ENCODE measurements at places on chromosomes 7 and 10.
A peak's percentile ranks its signal among the peaks of the same experiment; 100 is the strongest.

- no peak for DNase-seq
Measured at GRCh38 chr10:126059076-126059826, 162.9 kb downstream of the FANK1 start.

DNA sequence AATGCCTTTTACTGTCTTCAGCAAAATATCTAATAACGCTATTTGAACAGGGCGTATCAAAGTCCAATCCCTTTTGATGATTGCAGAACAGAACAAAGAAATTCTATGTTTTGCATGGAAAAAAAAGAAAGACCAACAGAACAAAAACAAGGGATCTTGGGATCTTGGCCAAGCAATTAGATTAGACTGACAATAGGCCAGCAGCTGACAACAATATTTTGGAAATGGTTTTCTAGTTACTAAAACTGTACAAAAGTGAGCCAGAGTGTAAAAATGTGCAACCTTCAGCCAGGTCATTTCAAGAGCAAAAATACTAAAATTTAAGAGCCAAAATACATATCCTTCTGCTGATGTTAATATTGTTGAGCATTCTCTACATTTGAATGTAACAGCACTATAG is 716.5 kb upstream of the KCND2 start:
- no peak for DNase-seq

DNA sequence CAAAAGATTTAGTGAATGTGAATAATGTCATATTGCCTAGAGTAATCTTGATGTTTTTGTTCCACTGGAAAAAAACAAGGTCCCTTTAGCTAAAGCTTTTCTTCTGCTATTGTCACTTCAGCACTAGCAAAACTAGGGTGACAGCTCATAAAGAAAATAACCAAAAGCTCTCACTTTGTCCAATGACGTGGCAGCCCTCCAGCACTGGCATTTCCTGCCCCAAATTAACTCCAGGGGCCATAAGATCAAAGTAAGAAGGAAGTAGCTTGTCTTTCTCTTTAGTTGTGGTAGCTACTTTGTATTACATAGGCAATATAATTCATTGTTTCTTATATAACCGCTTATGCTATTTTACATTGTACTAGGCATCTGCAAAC is 47.3 kb downstream of the LRRN3 start:
- DNase-seq, result peak; percentile 61

DNA sequence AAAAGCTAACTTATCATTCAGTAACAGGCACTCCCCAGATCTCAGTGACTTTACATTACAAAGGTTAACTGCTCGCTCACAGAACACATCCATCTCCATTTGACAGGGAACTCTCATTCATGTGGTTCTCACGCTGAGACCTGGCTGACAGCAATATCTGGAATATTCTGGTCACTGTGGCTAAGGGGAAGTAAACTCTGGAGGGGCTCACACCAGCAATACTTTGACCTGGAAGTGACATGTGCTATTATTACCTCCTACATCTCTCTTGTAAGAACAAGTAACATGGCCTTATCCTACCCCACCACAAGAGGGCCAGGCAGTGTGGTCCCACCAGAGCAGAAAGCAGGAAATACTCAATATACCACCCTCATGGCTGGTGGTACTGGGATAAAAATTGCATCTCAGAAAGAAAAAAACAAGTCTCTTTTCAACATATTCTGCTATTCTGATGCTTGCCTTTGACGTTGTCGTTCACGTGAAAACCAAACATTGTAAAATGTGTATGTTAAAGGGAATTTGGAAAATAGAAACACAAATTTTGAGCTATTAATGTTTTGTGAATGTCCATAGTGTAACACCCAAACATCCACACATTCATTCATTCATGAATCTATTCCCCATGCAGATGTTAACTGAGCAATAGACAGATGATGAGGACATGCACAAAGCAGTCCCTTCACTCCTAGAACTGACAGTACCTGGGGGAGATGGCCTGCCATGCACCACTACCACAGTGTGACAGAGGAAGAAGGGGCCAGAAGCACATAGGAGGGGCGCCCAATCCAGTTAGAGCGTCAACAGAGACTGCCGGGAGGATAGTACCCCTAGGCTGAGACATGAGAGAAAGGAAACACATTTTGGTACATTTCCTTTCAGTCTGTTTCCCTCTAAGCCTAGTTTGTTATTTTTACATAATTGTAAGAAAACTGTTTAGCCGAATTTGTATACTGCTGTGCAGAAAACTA is 166.0 kb upstream of the SP4 start:
- DNase-seq, result peak; percentile 63

DNA sequence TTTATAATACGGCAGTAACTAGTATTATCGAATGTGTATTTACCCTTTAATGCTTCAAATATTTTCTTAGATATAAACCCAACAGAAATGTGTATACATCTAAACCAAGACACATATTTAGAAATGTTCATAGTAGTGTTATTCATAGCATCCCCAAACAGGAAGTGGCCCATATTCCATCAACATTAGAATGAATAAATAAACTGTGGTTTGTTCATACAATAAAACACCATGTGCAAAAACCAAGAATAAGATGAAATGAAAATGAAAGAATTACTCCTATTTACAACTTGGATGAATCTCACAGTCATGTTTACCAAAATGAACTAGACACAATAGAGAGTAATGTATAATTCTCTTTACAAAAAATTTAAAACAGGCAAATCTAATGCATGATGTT is 9.2 kb upstream of the CAV2 start:
- no peak for DNase-seq

- no peak for DNase-seq
Measured at GRCh38 chr7:46776790-46777189, 805.1 kb downstream of the TNS3 start.

- DNase-seq, result no peak
Measured at GRCh38 chr10:51918440-51918839, 219.0 kb upstream of the CSTF2T start.

DNA sequence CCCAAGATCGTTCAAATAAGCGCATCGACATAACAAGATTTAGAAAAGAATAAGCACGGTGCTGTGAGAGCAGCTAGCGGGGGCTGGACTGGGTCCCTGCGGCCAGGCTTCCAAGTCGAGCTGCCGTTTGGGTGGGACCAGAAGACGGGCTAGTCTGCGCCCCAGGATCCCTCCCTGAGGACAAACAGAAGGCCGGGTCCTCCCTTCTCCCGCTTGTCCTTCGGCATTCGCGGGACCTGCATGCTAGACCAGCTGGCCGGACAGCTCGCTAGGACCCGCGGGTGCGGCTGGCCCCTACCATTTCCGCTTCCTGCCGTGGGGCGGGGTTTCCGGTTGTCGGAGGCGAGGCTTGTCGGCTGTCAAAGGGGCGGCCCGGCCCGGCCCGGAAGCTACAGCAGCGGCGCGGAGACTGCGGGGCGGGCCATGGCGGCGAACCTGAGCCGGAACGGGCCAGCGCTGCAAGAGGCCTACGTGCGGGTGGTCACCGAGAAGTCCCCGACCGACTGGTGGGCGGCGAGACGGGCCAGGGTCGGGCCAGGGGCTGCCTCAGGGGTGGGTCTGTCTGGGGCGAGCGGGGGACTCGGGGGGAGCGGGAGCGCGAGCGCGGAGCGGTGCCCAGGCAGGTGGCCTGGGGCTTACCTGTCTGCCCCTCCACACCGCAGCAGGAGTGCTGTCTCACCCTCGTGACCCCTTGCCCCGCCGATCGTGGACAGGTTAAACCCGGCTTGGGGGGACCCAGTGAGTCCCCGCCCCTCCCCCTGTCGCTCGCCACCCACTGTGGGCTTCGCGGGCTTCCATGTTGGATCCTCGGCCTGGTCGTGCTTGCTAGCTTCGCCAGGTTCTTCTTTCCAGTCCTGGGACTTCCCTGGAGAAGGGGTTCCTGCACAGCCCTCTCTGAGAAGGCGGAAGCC is at the start of gene DBNL:
TSS of gene DBNL (plus strand) at position 388 of the 911 bp plus-strand sequence. CDS start at position 424, 36 bp downstream.
- DNase-seq, result peak; percentile 87

DNA sequence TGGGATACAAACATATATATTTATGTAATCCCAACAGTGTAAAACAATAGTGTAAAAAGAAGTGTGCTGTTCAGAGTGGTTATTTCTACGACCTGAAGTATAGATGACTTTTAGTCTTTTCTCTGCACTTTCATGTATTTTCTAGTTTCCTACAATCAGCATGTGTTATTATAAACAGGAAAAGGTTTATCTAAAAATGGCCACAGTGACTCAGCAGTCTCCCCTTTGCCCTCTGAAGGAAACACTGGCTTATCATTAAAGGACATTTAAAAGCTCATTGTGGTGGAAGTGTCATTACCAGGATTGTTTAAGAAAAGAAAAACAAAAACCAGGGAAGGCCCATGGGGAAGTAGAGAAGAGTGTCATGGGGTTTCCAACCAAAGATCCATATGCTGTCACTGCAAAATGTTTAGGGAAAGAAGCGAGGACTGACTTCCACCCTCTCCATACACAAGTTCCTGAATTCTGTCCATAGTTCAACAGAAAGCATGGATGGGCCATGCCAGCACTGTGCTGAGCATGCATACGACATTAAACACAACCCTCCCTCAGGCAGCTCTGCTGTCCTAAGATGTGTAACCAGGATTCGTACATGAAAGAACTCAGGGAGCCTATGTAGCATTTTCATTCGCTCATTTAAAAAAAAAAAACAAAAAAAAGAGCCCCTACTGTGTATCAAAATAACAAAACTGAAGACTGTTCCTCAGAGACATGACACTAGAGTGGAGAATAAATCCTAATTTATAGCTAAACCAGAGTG is 10.2 kb downstream of the CYREN start:
- DNase-seq, result no peak

Data from CD4-positive, alpha-beta T cell treated with Interferon alpha-2 for 1 hour (primary cell).